Activated T-cell treated with anti-CD3 and anti-CD28 coated beads, Interleukin-2, amount 50 U/mL, for 48 hours (primary cell): ENCODE measurements at places on chromosomes 2 and 18.

GRCh38 chr2:84388133-84388532, 70.9 kb downstream of the SUCLG1 start:
- no peak for DNase-seq

DNA sequence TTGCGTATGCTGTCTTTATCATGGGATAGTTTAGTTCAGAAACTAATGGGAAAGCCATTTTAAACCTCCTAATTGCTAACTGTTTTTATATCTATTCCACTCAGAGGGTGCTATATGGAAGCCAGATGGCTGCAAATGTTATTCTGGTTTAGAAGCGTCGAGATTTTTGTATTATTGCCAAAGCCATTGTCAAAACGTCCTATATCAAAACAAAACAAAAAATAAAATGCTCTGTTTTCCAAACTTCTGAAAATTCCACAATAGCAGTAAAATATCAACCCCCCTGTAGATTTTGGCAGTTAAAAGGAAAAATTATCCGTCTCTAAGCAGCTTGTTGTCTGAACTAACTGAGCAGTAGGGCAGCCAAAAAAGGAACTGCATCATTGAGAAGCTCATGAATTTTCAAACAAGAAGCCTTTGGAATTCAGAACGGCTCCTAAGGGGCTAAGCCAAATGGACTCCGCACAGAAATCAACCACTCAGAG, 195.4 kb upstream of the CWC22 start:
- no peak for DNase-seq

- DNase-seq, result no peak
Measured at GRCh38 chr18:11653521-11653920, 35.5 kb upstream of the GNAL start.

GRCh38 chr2:237408335-237409000, 5.5 kb downstream of the COL6A3 start:
- DNase-seq, result no peak

GRCh38 chr2:23077596-23077995, 307.4 kb upstream of the KLHL29 start:
- no peak for DNase-seq

GRCh38 chr2:227228061-227228667, 63.7 kb downstream of the COL4A3 start:
- no peak for DNase-seq

GRCh38 chr2:18829251-18829902, 240.0 kb upstream of the NT5C1B start:
- no peak for DNase-seq

DNA sequence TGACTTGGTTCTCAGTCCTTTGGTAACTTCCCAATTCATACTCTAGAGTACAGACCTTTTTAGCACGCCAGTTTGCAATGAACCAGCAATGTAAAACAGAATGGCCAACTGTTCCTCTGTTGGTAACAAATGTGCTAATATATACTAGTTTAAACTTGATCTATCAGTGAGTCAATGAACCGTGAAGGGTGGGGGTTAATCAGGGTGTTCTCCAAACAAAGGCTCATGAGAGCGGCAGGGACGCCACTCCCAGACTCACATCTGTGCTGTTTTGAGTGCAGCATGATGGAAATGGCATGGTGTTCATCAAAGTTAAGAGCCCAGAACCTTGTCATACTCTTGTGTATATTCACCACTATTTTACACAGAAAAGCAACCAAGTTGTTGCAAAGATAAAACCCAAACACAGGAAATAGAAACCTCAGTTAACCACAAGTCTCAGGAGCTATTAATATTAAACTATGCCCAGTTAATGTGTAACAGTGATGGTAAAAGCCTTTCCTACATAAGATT, 70.3 kb downstream of the CERKL start:
- DNase-seq, result no peak

DNA sequence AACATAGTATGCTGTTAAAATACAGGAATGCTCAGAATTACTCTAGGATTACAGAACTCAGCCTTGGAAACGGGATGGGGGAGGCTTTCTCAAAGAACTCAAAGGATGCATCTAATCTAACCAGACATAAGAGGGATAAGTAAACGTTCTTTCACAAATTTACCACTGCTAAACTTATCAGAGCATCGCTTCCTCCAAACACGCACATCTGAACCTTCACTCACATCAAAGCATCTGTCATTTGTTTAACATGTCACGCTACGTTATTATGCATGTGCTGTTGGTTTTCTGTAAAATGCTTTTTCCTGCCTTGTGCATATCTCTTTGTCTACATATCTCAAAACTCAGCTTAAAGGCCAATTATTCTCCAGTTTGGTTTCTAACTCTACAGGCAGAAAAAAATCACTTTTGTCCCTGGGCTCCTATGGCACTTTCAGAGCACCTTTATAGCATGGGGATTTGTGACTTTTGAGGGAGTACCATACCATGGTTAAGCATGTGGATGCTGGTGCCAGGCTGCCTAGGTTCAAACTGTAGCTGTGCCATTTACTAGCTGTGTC, 106.7 kb upstream of the FSHR start:
- DNase-seq, result no peak

DNA sequence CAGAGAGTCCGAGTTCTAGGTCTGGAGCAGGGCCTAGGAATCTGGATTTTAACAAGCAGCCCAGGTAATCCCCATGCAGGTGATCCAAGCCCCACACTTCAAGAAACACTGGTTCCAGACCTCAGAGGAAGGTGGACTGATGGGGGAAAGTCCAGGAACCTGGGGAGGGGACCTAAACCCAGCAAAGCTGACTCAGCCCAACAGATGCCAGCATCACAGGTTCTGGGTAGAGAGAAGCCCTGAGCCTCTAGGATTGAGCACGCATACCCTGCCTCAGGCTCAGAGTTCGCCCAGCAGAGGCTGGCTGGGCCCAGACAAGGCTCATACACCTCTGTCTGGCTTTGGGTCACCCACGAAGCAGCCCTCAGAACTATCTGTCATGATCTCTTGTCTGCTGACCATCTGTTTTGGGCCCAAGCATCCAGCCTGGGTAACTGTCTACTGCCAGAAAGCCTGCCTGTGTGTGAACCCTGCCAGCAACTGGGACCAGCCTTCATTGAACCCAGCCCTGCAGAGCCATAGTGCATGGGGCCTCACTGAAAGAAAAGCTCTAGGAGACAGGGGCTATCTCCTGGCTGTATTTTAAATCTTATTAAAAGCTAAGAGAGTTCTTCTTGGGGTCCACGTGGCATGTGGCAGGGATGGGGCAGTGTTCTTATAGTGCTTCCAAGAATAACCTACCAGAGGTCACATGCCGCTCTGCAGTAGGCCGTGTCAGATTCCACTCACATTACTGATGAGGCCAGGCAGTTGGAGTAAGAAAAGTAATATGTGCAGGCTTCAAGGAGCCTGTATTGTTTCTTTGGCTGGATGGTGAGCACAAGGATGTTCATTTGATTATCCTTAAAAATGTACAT, 7.4 kb downstream of the TMEM127 start:
- DNase-seq, result no peak

- DNase-seq, result no peak
Measured at GRCh38 chr2:215542690-215543089, 106.8 kb upstream of the FN1 start.

GRCh38 chr2:124797049-124797448, 772.0 kb downstream of the CNTNAP5 start:
- no peak for DNase-seq

DNA sequence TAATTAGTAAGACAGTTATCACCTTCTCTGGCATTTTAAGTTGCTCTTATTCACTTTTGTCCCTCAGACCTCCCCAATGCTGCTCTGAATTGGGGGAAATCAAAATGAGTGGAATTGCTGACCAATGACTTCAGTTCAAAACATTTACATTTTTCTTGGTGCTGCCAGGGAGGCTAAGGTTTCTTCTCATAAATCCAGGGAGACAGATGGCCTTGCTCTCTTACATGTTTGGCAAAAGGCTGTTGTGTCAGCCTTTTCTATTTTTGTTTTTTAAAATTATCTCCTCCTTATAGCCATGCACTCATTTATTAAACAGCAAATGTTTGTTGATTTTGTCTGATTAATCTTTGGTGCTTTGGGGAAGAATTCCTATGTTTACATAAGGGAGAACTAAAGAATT, 82.0 kb downstream of the GALNT13 start:
- DNase-seq, result no peak

DNA sequence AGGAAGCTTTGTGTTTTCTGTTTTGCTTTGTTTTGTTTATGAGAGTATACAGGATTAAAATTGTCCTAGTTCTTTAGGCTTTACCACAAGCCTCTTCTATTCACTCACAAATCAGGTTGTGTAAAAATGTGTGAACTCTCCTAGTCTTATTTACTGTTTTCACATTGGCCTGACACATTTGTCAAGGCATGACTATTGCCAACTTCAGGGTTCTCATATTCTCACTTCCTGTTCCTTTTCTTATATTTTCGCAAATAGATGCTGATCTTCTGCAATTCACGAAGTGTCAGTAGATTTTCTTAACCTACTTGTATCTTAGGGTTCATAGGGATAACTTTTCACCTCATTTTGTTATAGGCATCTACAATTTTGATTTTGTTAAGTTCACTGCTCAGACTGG, 67.1 kb downstream of the CCDC102B start:
- DNase-seq, result no peak

GRCh38 chr18:72122103-72122502, 422.0 kb downstream of the CBLN2 start:
- no peak for DNase-seq

- DNase-seq, result no peak
Measured at GRCh38 chr2:63740943-63741342, 100.8 kb upstream of the UGP2 start.

GRCh38 chr2:10554961-10555809, 107.1 kb upstream of the ODC1 start:
- no peak for DNase-seq

GRCh38 chr18:74840492-74841167, 243.0 kb downstream of the ZNF407 start:
- no peak for DNase-seq

DNA sequence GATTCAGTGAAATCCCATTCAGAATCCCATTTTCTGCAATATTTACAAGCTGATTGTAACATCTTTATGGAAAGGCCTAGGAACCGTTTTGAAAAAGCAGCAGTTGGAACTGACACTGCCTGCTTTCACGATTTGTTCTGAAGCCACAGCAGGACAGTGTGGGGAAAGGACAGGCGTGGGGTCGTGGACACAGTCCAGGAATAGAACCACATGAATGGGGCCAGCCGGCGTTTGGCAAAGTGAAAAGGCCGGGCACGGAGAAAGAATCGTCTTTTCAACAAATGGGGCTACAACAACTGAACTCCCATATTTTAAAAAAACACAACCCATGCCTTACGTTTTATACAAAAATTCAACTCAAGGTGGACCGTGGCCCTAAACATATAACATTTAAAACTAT, 69.8 kb downstream of the SLC66A2 start:
- DNase-seq, result no peak

DNA sequence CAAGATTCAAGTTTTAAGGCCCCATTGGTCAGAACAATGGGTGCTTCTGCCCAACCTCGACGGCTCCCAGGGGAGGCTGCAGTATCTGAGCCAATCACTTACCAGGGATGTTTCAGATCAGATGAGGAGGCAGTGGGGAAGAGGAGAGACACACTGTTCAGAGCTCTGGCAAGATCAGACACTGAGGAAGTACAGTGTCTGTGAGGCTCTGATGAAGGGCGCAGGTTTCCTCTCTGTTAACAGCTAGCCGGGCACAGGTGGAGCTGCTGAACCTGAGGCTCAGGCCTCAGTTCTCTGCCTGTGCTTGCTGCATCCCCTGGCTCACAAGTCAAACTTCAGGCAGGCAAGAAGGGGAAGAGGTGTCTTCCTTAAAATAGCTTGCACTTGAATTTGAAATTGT, 69.7 kb downstream of the TPO start:
- DNase-seq, result no peak

DNA sequence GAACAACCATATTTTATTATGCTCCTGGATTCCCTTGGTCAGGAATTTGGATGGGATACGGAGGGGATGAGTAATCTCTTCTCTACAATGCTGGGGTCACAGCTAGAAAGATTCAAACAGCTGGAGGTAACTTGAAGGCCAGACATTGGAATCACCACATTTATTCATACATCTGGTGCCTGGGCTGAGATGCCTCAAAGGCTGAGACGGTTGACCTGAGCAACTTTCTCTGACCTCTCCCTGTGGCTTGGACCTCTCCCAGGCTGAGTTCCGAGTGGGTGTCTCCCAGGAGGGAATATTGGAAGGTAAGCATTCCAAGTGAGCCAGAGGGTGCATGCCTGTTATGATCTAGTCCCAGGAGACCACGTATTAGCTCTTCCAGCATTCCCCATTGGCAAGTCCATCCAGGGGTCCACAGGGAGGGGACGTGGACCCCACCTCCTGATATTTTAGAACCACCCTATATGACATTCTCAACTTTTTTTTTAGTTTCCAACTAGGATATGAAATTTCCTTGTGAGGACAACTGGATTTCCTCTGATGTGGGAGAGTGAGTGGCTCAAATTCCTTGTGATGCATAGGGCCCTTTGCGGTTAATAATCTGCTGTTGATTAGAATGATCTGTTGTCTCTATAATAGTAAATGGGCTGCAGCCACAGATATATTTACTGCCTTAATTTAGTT, 101.8 kb downstream of the MRPS9 start:
- no peak for DNase-seq

GRCh38 chr2:8999102-8999446, 4.4 kb downstream of the MBOAT2 start:
- no peak for DNase-seq

GRCh38 chr2:22329211-22330154, 1055.5 kb upstream of the KLHL29 start:
- no peak for DNase-seq

GRCh38 chr2:185132501-185133041, 534.2 kb downstream of the ZNF804A start:
- no peak for DNase-seq

DNA sequence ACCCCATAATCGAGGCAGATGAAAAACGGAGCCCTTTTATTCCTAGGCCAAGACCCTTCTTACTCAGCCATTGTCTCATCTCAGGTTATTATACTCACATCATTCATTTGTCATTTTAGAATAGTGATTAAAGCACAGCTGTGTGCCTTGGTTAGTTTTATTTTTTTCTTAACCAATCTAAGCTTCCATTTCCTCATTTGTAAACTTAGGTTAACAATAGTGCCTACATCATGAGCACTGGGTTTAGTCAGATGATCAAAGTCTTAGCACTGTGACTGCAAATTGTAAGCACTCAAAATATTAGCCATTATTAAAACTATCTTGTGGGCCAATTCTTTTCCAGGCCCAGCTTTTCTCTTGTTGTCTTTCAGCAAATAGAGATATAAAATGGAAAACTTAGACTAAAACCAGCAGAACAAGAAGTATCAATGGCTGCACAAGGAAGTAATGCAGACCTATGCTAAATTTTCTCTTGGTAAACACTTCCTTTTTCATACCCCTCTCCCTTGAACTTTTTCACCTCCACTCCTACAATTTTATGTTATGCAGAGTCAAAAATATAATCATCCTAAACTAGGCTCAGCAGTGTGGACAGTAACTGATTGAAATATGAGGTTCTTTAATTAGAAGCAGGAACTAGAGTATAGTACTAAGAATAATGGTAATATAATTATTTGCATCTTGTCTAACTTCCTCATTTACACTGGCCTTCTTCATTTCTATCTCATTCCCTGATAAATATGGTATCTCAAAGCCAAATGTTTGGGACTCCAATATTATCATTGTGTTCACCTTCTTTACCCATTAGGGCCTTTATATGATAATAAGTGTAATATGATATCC, 21.5 kb upstream of the GALNT3 start:
- no peak for DNase-seq
